D721Med (cell line): ENCODE measurements at places on chromosomes 3 and 15.

DNA sequence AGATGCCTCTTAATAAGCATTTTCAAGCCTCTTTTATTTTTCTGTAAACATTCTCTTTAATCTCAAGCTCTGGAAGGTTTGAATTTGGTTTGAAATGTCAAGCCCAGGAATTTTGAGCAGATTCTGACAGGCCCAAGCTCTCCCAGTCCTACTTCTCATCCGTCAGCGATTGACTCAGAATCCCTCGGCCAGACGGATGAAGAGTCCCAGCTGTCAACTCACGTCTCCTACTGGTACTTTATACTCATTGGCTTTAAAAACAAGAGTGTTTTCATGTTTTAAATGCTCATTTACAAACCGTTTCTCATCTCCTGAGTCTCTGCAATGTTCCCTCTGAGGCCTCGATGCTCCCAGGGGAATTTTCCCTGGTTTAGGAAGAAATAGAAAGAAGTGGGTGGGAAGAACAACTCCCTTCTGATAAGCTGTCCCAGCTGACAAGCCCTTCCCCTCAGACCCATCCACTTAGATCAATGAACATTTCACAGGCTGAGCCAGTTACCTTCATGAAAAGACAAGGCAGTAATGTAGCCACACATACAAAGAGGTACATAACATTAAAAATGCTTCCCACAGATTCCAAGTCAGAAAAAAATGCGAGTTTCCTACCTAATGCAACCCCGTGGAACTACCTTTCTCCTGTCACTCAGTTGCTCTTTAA lies 478.2 kb upstream of the DPH6 start:
- DNase-seq, result no peak

DNA sequence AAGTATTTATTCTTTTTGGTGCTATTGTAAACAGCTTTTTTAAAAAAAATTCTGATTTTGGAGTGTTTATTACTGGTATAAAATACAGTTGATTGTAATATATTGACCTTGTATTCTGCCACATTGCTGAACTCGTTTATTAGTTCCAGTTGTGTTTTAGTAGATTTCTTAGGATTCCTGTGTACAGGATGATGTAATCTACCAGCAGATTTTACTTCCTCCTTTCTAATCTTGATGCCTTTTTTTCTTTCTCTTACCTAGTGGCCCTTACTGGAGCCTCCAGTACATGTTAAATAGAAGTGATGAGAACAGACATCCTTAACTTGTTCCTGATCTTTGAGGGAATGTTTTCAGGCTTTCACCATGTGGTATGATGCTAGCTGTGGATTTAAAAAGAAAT lies 70.4 kb upstream of the KY start:
- no peak for DNase-seq

- DNase-seq, result no peak
These were observed 104.8 kb upstream of the OSTN start for GRCh38 chr3:191094057-191094845.

- DNase-seq, result no peak
These were observed 87.0 kb upstream of the ONECUT1 start for GRCh38 chr15:52876991-52877663.

DNA sequence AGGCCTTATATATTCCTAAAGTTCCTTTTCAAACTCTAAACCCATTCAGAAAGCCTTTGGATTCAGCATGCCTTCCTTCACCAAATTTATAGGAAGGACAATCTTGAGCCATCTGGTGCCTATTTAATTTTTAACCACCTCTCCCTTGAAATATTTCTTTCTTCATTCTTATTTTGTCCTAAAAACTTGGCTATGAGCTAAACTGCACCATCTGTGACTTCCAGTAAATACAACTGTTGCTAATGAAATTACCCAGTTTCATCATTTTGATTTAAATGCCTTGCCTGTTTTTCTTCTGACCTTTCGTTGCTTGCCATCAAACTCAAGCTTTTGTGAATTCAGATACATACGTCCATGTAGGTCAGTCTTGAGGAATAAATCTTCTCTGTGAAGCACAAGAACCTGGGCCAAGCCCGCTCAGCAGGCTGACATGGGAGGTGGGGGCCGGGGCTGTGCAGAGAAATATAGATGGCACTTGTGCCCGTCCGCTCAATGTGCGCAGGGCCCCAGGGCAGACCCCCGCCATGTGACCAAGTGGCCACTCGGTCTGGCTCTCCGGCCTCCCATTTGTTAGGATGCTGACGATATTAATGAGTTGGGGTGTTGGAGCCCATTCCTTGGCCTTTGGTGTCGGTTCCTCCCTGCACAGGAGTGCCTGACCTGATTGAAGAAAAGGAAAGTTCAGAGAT lies 335.9 kb downstream of the VPS13C start:
- no peak for DNase-seq

- no peak for DNase-seq
These were observed 32.6 kb downstream of the ITGA11 start for GRCh38 chr15:68399096-68400065.

DNA sequence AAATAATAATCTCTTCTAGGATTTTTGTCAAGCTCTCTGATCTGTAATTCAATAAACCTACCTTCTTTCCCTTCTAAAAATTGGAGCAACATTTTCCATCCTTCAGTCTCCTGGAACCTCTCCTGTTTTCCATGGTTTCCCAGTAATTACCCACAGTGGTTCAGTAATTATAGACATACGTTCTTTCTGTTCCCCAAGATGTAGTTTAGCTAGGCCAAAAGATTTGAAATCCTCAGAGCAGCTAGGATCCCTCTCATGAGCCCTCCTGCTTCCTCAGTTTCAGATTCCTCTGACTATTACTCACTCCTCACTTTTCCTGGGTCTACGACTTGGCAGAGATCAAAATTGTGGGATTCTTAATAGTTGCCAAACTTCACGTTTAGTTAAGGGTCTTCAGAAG lies 76.9 kb upstream of the IGSF10 start:
- DNase-seq, result no peak
